Activated T-helper 1 cell treated with anti-CD3 and anti-CD28 coated beads, Interleukin-2, amount 50 U/mL, for 16 hours (primary cell): ENCODE measurements at places on chromosomes 3 and 15.

DNA sequence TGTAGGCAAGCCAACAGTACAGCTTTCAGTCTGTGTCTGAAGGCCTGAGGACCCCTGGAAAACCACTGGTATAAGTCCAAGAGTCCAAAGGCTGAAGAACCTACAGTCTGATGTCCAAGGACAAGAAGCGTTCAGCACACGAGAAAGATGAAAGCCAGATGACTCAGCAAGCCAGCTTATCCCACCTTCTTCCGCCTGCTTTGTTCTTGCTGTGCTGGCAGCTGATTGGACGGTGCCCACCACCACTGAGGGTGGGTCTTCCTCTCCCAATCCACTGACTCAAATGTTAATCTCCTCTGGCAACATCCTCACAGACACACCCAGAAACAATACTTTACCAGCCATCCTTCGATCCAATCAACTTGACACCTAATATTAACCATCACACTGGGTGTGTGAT, 59.0 kb upstream of the PDZRN3 start:
- DNase-seq = no peak

GRCh38 chr3:24834442-24834841, 339.8 kb upstream of the THRB start:
- DNase-seq = no peak

DNA sequence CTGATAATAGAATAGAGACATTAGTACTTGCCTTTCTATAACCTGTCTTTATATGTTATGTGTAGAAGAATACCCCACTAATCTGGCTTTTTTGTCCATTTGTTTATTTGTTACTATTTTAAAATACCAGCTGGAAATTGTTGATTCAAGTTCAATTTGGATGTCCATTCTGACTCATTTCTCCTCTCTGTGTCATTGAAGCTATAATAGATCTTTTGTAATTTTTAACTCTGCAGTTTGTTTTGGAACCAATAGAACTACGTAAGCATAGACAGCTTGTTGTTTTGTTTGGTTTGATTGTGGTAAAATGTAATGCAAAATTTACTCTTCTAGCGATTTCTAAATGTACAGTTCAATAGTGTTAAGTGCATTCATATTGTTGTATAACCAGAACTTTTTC, 390.4 kb downstream of the ZIC1 start:
- DNase-seq = no peak

- DNase-seq = no peak
Measured at GRCh38 chr3:16330351-16330750, 65.3 kb downstream of the OXNAD1 start.

- DNase-seq = no peak
Measured at GRCh38 chr3:37627951-37628620, 233.6 kb upstream of the CTDSPL start.
